ENCODE measurements at places on chromosomes 12 and 14. TPM values are rescaled to one million over a fixed set of nuclear protein-coding genes. Genes with fewer than 3 reads are reported as not detected.

- H3K36me3 ChIP-seq: no peaks in the 10 kb centered on the region
- H3K27ac ChIP-seq: no peak overlapping the region
- DNase-seq: no peak
- no peaks in the 10 kb centered on the region for H3K27me3 ChIP-seq
- H3K4me3 ChIP-seq: no peak overlapping the region
These were observed 58.7 kb upstream of the STK38L start for GRCh38 chr12:27185234-27186021.

GRCh38 chr14:72420749-72421474, 473.0 kb downstream of the DPF3 start:
- no peak overlapping the region for H3K27ac ChIP-seq
- peak; percentile 91 for DNase-seq
- no peaks in the 10 kb centered on the region for H3K36me3 ChIP-seq
- peaks cover 2% of the 10 kb centered on the region for H3K4me1 ChIP-seq
- peaks cover 2% of the 10 kb centered on the region for H3K27me3 ChIP-seq
- no peak overlapping the region for H3K4me3 ChIP-seq

GRCh38 chr14:63764103-63764502, 36.2 kb upstream of the SGPP1 start:
- no peaks in the 10 kb centered on the region for H3K27me3 ChIP-seq
- peaks cover 17% of the 10 kb centered on the region for H3K4me1 ChIP-seq
- no peaks in the 10 kb centered on the region for H3K36me3 ChIP-seq
- no peak for DNase-seq

LBHD2 gene
- total RNA-seq: not detected

GRCh38 chr14:70144046-70144445, 44.7 kb downstream of the SLC8A3 start:
- no peak overlapping the region for H3K4me3 ChIP-seq
- H3K27ac ChIP-seq: no peak overlapping the region
- no peaks in the 10 kb centered on the region for H3K4me1 ChIP-seq
- peaks cover 71% of the 10 kb centered on the region for H3K27me3 ChIP-seq
